ENCODE measurements at places on chromosomes 1 and 21.

GRCh38 chr1:9149151-9149550, 20.2 kb upstream of the GPR157 start:
- no peak for DNase-seq

- no peak for DNase-seq
These were observed 2.6 kb upstream of the KCNE1 start for GRCh38 chr21:34514576-34515115.

DNA sequence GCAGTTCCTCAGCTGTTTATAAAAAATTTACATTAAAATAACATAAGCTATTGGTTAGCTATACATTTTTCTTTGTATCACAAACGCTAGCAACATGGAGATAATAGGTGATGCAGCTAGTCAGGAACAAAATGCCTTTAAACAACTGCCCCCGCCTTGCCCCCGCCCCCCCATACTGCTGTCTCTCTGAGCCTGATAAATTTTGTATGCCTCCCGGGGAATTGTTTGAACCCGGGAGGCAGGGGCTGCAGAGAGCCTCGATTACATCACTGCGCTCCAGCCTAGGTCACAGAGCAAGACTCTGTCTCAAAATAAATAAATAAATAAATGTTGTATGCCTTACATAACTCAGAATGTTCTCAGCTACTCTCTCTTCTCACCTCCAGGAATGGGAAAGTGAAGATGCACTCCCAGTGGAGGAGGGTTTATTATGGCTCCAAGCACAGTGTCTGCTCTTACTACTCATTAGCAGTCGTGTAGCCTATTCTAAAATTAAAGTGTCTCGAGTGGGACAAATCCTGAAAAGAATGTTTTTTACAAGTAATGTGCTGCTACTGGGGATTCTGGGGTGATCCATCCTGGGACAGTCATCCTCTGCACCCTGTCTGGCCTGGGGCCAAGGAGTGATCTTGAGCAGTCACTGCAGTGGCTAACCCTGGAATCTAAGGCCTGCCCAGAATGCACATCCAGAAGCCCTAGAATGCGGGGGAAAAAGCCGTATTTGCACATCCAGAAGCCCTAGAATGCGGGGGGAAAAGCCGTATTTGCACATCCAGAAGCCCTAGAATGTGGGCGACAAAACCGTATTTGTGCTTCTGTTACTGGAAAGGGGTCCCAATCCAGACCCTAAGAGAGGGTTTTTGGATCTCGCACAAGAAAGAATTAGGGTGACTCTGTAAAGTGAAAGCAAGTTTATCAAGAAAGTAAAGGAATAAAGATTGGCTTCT, 39.4 kb upstream of the ZNF496 start:
- DNase-seq = no peak

DNA sequence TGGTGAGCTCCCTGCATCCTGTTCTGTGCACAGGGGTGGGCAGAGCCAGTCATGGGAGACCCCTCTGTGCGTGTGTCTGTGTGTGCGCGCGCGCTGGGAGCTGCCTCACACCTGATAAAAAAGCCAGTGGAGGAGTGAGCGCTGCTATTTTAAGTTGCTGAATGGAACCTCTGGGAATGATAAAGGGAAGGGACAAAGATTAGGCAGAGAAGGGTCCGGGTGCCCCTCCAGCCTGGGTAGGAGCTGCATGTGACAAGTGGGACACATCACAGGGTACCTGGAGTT, 847 bp downstream of the ADORA1 start:
- no peak for DNase-seq

DNA sequence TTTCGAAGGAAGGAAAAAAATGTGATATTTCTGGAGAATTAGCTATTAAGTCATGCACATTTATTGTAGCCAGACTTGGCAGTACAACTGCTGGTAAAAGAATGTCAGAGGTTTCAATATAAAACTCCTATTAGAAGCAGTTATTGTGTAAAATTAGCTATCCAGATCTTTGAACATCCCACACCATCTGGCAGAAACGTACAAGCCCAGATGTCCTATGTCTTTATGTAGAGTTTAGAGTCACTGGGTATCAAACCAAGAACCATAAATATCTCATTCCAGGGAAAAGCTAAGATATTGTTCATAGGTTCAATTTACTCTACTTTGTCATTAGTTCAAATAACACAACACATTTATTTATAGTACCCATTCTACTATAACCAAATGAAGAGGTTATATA, 31.4 kb downstream of the OLFM3 start:
- no peak for DNase-seq

DNA sequence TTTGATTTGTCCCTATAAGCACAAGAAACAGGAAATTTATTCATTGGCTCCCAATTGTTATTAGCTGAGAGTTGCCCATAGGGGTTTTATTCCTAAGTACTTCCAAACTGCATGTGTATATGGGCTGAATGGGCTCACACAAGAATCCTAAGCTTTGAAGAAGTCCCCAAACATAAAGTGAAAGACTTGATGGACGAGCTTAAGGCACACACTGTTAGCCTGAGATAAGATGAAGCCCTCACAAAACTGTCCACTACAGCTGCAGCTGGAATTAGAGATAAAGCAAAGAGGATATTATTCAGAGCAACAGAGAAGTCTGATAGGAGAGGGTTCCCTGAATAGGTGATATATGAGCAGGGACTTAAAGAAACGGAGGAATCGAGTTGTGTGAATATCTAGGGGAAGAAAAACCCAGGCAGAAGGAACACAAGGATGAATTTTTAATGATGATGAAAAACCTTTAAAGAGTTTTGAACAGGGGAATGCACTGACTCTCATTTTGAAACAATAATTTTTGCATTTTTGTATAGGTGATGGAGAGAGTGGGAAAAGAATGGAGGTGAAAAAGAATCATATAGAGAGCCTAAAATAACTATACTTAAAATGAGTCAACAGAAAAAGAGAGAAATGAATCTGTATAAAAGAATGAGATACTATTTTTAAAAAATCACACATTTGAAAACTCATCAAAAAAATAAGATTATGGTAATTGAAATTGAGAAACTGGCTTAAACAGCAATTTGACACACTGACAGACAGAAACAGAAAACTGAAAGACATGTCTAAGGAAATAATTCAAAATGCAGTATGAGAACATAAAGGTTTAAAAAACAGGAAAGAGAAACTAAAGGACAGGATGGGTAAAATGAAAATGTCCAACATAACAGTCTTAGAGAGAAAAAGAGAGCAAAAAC, 133.6 kb upstream of the POGK start:
- no peak for DNase-seq

- DNase-seq = no peak
These were observed 9.1 kb downstream of the TMEM9 start for GRCh38 chr1:201145132-201145531.

DNA sequence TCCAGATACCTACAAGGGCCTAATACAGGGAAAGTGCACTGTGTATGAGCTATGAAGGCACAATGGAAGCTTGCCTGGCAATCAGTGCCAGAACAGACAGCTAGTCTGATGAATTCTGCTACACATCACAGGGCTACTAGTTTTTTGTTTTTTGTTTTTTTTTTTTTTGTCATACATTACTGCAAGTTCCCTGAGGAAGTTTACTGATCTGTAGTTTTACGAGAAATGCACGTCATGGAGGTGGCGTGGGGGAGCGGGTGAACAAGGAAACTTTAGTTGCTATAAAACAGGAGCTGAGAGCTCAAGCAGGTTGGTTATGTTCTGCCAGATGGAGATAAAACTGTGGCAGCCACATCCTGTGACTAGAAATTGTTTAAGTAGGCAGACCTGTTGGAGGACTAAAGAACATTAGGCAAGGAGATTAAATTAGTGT, 17.7 kb downstream of the PTPRC start:
- no peak for DNase-seq

- peak; percentile 57 for DNase-seq
These were observed 38.7 kb downstream of the COL18A1 start for GRCh38 chr21:45443595-45444181.

DNA sequence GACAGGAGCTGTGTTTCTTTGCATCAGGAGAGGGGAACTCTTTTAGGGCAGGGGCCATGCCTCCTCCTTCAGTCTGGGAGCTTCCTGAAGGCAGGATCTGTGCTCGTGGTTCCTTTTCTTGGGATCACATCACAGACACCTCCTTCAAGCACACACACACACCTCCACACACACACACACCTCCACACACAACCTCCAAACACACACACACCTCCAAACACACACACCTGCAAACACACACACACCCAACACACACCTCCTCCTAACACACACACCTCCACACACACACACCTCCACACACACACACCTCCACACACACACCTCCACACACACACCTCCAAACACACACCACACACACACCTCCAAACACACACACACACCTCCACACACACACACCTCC, 10.5 kb downstream of the LGR6 start:
- no peak for DNase-seq

DNA sequence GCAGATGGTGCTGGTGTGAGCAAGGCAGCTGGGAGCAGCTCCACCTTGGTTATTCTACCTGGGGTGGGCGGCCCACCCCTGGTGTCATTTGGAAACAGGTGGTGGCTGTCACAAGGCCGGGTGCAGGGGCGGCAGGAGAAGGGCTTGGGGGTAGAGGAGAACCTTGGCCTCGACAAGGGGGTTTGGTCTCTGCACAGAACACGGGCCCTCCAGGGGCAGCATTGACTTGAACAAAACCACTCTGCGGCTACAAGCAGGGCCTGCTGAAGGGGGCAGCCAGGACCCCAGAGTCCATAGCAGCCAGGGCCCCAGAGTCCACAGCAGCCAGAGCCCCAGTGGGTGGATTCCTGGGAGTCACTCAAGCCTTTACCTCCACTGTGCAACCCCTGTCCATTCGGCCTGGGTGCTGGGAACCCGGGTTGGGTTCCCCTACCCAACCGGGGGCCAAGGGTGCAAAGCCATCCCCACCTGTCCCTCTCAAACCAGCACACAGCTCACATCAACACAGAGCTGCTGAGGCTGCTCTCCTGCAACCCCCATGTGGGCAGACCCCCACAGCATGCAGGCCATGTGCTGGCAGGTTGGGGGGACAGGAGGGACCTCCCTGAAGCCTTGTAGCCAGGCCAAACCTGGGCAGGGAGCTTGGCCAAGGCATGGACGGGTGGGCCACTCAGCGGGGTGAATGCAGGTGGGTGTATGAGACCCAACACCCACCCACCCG, 7.7 kb downstream of the TRIM11 start:
- DNase-seq = no peak

- no peak for DNase-seq
These were observed 38.0 kb downstream of the GPR161 start for GRCh38 chr1:168098534-168099320.

DNA sequence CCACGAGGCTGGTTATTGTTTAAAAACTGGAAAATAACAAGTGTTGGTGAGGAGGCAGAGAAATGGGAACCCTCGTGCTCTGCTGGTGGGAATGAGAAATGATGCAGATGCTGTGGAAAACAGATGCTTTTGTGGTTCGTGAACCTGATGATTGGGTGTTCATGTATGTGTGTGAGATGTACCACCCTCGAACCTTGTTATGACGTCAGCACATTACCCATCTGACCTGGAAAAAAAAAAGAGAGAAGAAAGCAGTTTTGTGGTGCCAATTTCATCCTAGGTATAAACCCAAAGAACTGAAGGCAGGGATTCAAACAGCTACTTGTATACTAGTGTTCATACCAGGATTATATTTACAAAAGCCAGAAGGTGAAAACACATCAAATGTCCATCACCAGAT, 6.4 kb upstream of the CFAP107 start:
- DNase-seq = no peak

DNA sequence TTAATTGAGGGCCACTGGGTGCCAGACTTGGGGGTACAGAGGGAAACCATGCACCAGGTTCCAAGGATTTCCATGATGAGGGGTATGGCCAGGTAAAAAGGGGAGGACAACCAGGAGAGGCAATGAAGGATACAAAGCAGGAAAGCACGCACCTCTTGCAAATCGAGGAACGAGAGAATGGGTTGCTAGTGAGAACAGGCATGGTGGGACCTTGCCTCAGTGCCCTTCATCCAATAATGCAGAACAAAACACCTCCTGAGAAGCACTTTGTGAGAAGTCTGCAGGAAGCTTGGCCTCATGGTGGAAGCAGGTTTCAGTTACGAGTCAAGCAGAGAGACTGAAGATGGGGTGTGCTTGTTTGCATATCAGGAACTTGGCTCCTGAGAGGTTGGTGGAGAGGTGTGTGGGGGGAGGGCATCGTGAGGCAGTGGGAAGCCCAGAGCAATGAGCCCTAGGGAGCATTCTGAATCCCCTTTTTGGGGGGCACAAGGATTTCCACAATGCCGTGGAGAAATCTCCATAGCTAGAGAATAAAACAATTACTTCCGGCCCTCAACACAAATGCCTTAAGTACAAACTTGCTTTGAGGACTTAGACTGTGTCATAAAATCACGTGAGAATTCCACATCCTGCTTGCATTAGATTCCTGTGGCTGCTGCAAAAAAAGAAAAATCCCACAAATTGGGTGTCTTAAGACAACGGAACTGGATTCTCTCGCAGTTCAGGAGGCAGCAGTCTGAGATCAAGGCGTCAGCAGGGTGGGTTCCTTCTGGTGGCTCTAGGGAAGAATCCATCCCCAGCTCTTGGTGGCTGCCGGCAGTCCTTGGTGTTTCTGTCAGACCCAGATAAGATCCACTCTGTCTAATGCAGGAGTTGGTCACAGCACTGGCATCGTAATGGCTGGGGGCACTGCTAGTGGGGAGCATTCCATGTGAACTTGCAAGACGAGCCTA, 54.9 kb upstream of the BACE2 start:
- DNase-seq = peak; percentile 19

DNA sequence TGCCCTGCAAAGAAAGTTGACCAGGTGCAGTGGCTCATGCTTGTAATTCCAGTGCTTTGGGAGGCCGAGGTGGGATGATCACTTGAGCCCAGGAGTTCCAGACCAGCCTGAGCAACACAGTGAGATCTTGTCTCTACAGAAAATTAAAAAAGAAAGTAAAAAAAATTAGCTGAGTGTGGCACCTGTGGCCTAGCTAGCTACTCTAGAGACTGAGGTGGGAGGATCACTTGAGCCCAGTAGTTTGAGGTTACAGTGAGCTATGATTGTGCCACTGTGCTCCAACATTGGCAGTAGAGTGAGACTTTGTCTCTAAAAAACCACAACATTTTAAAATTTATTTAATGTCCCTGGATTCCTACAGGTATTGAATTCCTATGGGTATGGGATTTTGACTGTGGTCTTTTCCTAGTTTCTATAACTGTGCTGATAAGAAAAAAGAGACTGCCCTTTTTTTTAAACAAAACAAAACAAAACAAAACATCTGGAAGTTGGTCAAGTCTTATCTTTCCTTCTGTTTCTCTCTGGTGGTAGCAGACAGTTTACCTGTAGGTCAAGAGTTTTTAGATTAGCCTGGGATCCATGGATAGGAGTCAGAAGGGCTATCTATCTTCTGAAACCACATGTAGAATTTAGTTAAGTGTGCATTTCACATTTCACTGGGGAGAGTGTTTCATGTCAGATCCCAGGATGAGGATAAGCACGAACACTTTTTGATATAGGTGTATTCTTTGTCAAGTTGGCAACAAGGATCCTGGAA, 18.8 kb downstream of the UCK2 start:
- DNase-seq = no peak
